Transverse colon (tissue), 4 donors: ENCODE measurements at places on chromosomes 5 and 9. TPM values are rescaled to one million over a fixed set of nuclear protein-coding genes. Genes with fewer than 3 reads are reported as not detected.

PLAC8L1 gene
- not detected for total RNA-seq

DNA sequence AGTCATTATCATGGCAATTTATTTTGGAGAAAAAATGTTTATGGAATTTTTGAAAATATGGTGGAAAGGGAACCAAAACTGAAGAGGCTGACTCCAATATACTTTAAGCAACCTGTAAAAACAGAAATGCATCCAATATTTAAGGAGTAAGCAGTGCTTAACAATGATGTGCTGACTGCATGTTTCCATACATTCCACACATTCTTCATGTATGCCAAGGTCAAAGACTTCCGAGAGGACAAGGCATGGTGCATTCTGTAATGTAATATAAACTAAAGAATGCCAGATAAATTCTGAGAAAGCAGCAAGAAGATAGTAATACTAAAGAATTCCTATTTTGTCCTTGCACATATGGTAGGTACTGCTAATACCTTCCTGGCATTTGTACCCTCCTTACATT, 2015.9 kb upstream of the CDH9 start:
- no peak for DNase-seq

DNA sequence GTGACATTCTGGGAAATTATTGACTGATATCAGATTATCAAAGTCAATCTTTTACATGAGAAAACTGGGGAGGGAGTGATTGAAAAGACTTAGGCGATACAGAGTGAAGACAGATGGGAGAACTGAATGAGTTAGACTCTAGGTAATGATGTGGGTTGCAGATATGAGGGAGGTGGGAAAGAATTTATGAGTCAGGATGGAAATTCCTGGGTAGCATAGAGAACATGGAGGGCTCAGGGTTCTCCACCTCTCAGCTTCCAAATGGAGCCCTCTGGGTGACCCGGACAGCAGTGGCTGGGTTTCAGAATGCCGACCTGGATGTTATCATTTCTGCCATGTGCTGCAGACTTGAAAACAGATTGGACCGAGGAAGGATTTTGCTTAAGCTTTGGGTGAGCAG, 75.4 kb upstream of the SHB start:
- DNase-seq = no peak

NPR3 gene
- total RNA-seq = 3.2 TPM

GRCh38 chr5:74282490-74282889, 358.0 kb downstream of the ENC1 start:
- DNase-seq = no peak

ADGRD2 gene
- not detected for total RNA-seq

FOXD4L4 gene
- total RNA-seq = 0.41 TPM

COL5A1 gene
- 7.1 TPM for total RNA-seq

LPAR1 gene
- 29.2 TPM for total RNA-seq

DNA sequence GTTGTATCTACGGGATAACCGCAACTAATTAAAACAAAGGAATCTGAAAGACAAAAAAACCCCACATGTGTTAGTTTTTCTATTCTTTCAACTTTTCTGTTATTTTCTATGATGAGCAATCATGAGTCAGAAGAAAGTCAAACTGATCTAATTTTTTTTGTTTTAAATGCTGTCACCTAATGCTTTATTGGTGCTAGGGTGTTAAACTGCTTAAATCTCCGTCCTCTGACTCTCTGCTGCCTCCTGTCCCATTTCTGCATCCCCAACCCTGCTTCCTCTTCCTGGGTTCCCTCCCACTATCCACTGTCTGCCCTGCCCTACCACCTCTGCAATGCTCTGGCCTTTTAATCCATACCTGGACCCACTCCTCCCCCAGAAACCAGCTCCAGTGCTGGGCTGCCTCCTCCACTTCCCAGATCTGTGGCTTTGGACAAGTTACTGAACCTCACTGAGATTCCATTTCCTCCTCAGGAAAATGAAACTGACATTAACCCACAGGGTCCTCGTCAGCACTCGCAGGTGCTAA, 15.7 kb downstream of the PTPN3 start:
- DNase-seq = no peak

DNA sequence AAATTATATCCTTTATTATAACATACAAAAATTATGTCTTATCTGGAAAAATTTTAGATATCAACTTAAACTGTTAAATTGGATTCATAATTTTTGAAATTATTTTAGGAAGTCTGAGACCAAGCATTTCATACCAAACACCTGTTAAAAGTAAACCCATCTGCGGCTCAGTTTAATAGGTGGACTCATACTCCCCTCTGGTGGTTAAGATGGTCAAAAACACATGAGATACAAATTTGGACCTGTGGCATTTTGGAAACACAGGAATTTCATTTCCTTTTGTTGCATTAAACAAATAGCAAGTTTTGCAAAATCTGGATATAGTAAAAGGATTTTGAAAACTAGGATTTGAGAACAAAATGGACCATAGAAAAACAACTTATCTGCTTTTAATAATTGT, 53.7 kb downstream of the RGMB start:
- no peak for DNase-seq

- no peak for DNase-seq
Observed at GRCh38 chr9:108618906-108619550, 236.8 kb downstream of the ACTL7B start.

COL15A1 gene
- total RNA-seq = 15.3 TPM

DNA sequence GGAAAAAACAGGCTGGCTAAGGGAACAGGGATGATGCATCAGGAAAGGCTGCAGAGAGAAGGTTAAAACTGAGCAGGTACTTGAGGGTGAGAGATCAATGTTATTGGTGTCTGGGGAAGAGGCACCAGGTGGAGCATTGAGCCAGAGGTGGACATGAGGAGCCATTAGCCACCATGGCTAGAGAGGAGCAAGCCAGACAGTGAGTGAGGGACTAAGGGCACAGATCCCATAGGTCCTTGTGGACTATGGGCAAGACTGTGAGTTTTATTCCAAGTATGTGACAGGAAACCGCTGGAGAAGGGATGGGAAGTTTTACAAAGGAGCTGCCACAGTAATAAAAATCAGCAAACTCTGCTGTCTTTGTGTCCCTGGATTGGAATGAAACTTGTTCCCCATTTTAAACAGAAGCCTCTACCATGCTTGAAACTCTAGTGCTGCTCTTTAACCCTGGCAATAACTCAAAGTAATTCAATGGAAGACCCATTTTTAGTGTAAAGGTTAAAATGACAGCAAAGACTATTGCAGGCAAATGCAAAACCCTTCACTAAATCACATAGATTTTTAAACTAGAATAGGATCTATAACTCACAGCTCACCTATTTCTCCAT, 349.8 kb downstream of the ENC1 start:
- no peak for DNase-seq
